DND-41 (cell line): ENCODE measurements at places on chromosomes 12 and 14.
A peak's percentile ranks its signal among the peaks of the same experiment; 100 is the strongest.

GRCh38 chr12:12349711-12350665, at the start of gene MANSC1:
TSS of gene MANSC1 (minus strand) at chr12:12350242. CDS start at chr12:12343314, 6,928 bp downstream.
- peak; percentile 73 for DNase-seq

GRCh38 chr14:81436296-81437138, 36.4 kb upstream of the STON2 start:
- DNase-seq = no peak

DNA sequence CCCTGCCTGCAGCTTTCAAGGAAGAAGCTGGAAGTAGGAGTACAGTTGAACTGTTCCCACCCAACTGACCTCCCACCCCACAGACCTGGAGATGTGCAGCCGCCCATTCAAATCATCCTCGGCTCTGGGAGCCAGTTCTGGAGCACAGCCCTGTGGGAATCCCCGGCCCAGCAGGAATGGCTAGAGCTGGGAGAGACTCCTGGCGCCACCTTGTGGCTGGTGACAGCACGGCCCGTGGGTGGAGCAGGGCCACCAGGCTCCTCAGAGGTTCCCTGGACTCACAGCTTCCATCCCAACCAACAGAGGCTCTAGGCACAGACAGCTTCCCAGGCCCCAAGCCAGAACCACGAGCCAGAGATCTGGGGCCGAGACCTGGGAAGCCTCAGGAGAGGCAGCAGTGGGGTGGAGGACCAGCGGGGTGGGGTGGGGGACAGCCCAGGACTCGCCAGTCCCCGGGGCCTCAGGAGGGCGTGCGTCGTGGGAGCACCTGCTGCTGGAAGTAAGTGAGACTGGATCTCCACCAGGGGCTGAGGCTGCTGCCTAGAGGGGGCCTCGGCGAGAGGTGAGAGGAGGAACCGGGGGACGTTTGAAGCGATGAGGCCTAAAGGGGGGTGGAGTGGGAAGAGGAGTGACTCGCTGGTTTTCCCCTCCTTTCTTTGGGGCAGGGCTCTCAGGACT, 43.4 kb downstream of the RNF34 start:
- peak; percentile 66 for DNase-seq

DNA sequence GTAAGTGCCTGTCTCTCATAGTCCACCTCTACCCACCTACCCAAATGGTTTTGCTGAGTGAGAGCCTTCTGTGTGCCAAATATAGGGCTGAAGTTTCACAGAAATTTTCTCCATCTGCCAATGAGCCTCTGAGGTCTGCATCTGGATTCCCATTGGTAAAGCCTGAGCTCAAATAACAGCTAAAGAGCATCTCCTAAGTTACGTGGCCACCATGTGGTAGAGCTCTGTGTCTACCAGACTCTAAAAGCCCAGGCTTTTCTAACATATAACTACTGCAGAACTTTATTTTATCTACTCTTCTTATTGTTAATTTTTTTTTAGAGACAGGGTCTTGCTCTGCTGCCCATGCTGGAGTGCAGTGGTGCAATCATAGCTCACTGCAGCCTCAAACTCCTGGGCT, 16.0 kb downstream of the AMDHD1 start:
- no peak for DNase-seq

DNA sequence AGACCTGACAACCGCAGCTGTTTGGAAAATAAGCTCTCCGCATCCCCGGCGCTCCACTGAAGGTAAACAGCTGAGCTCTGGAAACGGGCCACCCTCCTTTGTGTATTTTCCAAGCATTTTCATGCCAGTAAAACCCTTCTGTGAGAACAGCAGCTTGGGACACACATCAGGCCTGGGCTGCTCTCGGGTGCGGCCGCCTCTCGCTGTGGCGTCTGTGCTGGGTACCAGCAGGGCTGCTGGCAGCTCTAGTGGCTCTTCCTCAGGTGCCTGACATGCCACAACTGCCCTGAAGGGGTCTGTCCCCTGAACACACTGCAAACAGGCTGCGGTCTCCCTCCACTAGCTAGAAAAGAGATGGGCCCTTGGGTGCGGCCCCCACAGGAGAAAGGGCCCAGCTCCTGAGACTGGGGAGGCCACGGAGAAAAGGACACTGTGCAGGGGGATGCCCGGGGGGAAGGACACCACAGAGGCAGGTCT, 96.3 kb downstream of the ITPK1 start:
- DNase-seq = no peak

GRCh38 chr14:99514552-99515300, 33.5 kb downstream of the CCNK start:
- no peak for DNase-seq

- peak; percentile 53 for DNase-seq
These were observed 21.8 kb downstream of the FUT8 start for GRCh38 chr14:65434216-65434850.

- peak; percentile 50 for DNase-seq
These were observed 10.6 kb upstream of the MAP4K5 start for GRCh38 chr14:50542941-50543418.

DNA sequence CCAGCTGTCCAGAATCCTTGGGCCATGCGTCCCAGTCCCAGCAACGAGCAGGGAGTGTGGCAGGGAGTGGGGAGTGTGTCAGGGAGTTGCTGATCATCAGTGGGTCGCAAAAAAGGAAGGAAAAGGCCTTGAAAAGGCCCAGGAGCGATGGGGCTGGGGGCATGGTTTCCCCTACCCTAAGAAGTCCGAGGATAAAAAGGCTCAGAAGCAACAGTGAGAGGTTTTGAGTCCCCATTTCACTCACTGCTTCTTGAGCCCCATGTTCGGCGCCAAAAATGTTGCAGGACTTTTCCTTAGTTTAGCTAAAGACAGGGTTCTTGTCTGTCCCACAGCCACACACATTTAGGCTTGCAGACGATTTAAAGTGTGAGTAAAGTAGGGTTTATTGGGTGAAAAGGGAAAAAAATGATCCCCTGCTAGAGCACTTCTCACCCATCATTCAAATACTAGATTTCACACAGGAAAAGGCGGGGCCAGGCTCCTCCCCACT, 189.5 kb downstream of the KCNC2 start:
- DNase-seq = peak; percentile 18

GRCh38 chr12:120643574-120643973, 3.1 kb downstream of the CABP1 start:
- no peak for DNase-seq

DNA sequence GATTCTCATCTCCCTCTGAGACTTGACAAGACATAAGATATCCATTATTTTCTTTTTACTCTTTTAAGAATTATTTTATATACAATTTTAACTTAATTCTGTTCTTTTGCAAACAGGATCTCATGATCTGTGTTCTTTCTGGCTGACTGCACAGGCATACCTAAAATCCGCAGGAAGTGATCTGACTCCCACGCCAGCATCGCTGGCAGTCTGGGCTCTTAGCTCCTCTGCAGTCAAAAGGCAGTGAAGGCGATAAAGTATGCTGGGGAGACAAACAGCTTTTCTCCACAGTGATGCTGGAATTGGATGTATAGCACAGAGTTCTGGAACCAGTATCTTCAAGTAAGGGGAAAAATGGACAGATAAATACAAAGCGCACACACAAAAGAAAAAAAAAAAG, 52.4 kb downstream of the DICER1 start:
- DNase-seq = no peak
